Fibroblast of skin of scalp (primary cell): ENCODE measurements at places on chromosomes 5 and 9.

GRCh38 chr9:2957656-2958200 lies 113.8 kb upstream of the PUM3 start:
- DNase-seq: no peak

DNA sequence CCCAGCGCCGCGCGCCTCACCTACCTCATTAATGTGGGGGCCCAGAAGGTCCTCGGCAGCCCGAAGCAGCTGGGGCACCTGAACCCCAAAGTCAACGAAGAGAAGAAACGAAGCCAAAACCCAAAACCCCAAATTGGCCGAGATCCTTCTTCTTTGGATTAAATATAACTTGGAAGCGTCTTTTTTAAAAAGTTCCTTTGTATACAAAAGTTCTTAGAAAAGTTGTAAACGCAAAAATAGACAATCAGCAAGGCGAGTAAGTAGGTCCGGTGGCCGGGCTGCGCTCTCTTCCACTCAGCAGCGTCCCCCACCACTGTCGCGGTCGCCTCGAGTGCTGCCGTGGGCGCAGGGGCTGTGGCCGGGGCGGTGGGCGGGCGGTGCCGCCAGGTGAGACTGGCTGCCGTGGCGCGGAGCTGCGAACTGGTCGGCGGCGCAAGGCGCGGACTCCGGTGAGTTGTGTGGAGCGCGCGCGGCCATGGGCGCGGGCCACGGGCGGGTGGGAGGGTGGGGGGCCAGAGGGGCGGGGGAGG lies 360 bp downstream of the KLF4 start:
- no peak for DNase-seq

- peak; percentile 6 for DNase-seq
These were observed 13.4 kb upstream of the SLC2A6 start for GRCh38 chr9:133492061-133493021.

DNA sequence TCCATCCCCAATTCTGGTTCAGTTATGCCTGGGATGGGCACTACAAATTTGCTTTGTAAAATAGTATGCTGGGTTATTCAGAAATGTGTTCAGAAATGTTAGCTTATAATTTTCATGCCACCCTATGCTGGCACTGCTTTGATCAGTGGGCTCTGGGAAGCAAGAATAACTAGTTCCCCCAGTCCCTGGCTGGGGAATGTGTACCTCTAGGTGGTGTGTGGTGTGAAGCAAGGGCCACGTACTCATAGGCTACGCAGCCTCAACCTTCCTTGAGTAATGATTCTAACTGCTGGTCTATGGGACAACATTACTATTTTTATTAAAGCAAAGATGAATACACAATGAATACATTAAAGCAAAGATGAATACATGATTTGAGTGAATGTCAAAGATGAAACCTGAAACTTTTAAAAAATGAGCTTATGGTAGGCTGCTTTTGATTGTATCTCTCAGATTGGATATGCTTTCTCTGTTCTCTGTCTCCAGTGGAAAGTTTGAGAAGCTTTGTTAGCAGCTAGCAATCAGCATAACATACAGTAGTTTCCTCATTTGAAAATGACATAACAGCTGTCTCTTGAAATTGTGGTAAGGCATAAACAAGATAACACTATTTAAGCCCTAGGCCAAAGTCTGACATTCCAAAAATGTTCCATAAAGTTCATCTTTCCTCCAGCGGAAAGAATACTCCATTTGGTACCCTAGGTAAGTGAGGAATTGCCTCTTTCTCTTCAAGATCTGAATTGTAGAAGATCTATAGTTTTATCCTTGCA lies 174.7 kb upstream of the NFIB start:
- no peak for DNase-seq

- peak; percentile 33 for DNase-seq
These were observed 1.3 kb upstream of the SLC44A1 start for GRCh38 chr9:105243015-105243686.

DNA sequence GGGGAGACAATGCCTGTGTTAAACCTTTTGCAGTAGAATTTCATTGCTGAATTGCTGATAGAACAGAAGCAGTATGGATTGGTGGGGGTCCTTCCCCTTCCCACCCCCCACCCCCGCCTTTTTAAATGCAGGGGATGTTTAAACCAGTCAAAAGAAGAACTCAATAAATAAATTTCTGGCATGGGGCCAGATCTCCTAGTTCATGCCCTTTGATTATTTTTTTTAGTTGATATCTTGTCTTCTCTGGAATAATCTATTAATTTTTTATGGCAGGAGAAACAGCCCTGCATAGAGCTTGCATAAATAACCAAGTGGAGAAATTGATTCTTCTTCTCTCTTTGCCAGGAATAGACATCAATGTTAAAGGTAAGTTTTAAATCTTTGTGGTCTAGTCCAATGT lies 72.8 kb downstream of the SLF1 start:
- no peak for DNase-seq

- peak; percentile 5 for DNase-seq
These were observed 108.3 kb downstream of the DENND1A start for GRCh38 chr9:123821619-123822018.

DNA sequence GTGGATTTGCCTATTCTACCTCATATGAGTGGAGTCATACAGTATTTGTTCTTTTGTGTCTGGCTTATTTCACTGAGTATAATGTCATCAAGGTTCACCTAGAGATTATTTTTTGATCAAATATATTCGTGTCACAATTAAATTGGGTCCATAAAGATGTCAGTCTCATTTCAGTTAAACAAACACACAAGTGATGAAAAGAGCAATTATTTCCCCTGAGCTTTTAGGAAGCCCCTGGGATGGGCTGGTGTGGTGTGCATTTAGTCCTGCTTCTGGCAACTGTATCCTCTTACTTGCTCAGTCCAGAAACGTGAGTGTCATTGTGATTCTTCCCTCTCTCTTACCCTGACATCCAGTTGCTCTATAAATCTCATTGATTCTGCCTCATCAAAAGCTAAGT lies 52.8 kb upstream of the CARTPT start:
- DNase-seq: no peak

GRCh38 chr5:136080113-136080482 lies 51.3 kb downstream of the TGFBI start:
- no peak for DNase-seq

GRCh38 chr9:88256216-88256615 lies 117.9 kb upstream of the SPATA31C2 start:
- DNase-seq: no peak

GRCh38 chr9:112831281-112831851 lies 59.3 kb downstream of the SLC46A2 start:
- no peak for DNase-seq

GRCh38 chr5:55925181-55925580 lies 69.6 kb downstream of the IL6ST start:
- no peak for DNase-seq

- DNase-seq: no peak
These were observed 24.6 kb upstream of the MED10 start for GRCh38 chr5:6402939-6403338.

DNA sequence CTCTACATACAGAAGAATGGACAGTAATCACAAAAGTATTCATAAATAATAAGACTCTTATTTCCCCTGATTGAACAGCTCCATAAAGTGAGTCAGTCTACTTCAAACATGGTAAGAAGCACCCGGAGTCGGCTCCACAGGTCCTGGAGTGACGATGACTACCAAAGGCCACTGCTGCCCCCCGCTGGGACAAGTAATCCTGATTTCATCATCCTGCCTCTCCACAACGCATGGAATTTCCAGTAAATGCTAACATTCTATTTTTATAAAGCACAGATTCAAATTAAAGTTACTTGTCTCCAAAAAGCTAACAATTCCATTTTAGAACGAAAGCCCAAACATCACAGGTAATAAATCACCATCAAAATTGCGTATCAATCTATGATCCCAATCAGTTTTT lies 16.2 kb downstream of the ATPSCKMT start:
- peak; percentile 98 for DNase-seq

DNA sequence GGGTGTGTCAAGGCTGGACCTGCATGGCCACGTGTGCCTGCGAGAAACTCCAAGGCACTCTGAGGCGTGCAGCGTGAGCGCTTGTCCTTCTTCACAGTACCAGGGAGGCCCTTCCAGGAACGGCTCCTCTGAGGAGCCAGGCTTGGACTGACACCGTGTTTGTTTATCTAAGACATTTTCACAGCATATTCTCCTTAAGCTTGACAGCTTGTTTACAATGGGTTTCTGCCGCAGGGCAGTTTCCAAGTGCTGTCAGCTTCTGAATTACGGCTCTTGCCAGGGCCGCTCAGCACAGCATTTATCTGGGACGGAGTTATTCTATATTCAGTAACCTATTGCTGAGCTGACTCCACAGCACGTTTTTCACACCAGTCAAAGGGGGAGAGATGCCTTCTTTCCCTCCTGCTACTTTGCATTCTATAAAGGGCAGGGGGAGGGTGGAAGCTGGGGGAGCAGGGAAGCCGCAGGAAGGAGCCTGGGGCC lies 98.4 kb downstream of the LMNB1 start:
- no peak for DNase-seq

DNA sequence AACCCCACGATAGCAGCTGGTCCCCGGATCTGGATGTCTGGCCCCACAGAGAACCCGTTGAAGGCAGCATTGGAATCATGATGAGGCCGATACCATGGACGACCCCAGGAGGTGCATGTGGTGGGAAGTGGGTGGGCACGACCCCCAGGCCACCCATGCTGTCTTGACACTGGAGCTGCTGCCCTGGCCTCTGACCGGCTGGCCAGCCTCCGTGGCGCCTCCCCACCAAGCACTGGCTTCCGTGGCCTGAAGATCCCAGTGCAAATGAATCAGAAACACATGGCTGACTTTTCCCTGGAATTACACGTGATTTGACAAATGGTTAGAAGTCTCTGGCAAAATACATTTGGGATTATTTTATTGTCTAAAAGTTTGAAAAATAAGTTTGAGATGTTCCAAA lies 259.0 kb upstream of the IRX1 start:
- no peak for DNase-seq

DNA sequence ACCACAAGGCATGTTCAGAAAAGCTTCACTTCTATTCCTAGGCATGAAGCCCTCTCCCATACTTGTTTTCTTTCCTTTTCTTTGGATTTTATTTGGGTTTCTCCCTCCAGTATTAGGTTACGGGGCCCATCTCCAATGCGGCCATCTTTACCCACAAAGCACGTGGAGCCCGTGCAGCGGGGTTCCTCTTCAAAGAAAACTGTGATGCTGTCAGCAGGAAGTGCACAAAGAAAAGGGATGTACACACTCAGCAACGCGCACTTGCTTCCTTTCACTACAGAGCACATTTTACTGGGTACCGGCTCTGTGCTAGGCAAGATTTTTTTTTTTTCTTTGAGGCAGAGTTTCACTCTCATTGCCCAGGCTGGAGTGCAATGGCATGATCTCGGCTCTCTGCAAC lies 106.6 kb downstream of the COL23A1 start:
- peak; percentile 54 for DNase-seq

DNA sequence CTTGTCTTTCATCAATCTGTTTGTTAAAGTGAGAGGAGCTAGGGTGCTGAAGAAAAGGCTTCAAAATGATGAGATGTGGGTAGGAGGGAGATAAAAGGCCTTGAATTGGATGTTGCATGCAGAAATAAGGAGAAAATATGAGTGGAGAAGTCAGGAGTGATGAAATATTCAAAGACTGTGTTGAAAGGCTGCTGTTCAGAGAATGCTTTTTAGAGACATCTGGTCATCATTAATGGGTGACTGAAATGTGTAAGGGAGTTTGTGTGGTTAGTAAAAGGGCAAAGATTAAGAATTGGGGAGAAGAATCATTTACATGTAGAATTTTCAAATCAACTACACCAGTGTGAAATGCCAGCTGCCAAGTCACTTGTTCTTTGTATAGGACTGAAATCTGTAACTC lies 383.9 kb downstream of the MAT2B start:
- DNase-seq: peak; percentile 85

GRCh38 chr9:132637351-132637750 lies 32.4 kb downstream of the DDX31 start:
- DNase-seq: no peak
